WTC11 (cell line): ENCODE measurements at places on chromosomes 16 and 17.

DNA sequence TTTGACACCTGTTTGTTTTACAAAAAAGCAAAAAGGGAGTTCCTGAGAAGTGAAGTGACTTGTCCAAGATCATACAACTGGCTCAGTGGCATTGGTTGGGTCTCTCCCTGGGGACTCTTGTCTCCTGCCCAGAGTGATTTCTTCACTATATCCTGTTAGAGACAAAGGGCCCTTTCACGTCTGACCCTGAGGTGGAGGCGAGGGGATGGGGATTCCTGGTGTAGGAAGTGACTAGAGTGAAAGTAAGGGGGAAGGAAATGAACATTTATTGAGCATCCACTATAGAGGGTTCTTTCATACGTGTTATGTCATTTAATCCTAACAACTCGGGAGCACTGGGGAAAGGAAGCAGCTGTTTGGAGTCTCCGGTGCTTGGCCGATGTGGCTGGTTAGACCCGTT is 9.0 kb downstream of the ITGB3 start:
- no peak overlapping the region for H3K27ac ChIP-seq
- DNase-seq: no peak
- H3K4me1 ChIP-seq: peaks cover 24% of the 10 kb centered on the region
- peaks cover under 1% of the 10 kb centered on the region; the same call in 1 of the 2 replicates for H3K36me3 ChIP-seq

- peaks cover 45% of the 10 kb centered on the region for H3K4me1 ChIP-seq
- H3K36me3 ChIP-seq: peaks cover 16% of the 10 kb centered on the region
- no peaks in the 10 kb centered on the region for H3K27me3 ChIP-seq
- H3K27ac ChIP-seq: peak overlapping the region; percentile 98
These were observed 245.7 kb downstream of the PRKCA start for GRCh38 chr17:66548158-66548557.

- DNase-seq: no peak
- H3K4me1 ChIP-seq: peaks cover 2% of the 10 kb centered on the region; the same call in 1 of the 2 replicates
- peaks cover 100% of the 10 kb centered on the region for H3K27me3 ChIP-seq
- H3K4me3 ChIP-seq: no peak overlapping the region
- peaks cover 5% of the 10 kb centered on the region; the same call in 1 of the 2 replicates for H3K36me3 ChIP-seq
These were observed 34.1 kb upstream of the WWOX start for GRCh38 chr16:78065319-78065718.

GRCh38 chr16:82524976-82525375 is 101.8 kb upstream of the CDH13 start:
- H3K27ac ChIP-seq: no peak overlapping the region
- H3K27me3 ChIP-seq: peaks cover 59% of the 10 kb centered on the region
- H3K4me3 ChIP-seq: no peak overlapping the region
- no peaks in the 10 kb centered on the region for H3K36me3 ChIP-seq
- peaks cover 5% of the 10 kb centered on the region for H3K4me1 ChIP-seq
- no peak for DNase-seq

GRCh38 chr16:86376837-86377236 is 133.5 kb upstream of the FOXF1 start:
- peaks cover 8% of the 10 kb centered on the region for H3K36me3 ChIP-seq
- H3K4me1 ChIP-seq: peaks cover 16% of the 10 kb centered on the region
- no peak overlapping the region for H3K27ac ChIP-seq
- H3K27me3 ChIP-seq: no peaks in the 10 kb centered on the region
- H3K4me3 ChIP-seq: no peak overlapping the region

DNA sequence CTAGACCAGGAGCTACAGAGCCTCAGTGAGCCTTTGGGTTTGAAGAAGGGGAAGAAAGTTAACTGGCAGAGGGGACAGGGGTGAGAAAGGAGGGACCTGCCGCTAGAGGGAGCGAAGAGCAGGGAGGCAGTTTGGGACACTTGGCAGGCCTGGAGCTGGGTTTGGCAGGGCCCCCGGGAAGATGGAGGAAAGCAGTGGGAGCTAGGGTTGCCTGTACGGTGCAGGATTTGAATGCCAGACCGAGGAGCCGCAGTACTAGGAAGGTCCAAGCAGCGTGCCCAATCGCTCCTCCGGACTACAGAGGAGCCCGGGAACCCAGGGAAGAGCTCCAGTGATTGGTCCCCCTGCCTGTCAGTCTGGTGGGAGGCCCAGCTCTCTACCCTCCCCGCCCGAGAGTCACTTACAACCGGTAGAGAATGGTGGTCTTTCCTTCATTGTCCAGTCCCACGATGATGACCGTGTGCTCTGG is 1.3 kb downstream of the ARL5C start:
- H3K27me3 ChIP-seq: peaks cover 47% of the 10 kb centered on the region
- H3K27ac ChIP-seq: peak overlapping the region; percentile 70
- peaks cover 6% of the 10 kb centered on the region for H3K36me3 ChIP-seq
- peak; percentile 93 for DNase-seq
- H3K4me1 ChIP-seq: peaks cover 21% of the 10 kb centered on the region

GRCh38 chr17:539066-539465 is 175.6 kb downstream of the VPS53 start:
- 0 out of 2 replicates have a peak overlapping the region, but pooled peaks have one; percentile 29 for H3K27ac ChIP-seq
- no peak for DNase-seq

DNA sequence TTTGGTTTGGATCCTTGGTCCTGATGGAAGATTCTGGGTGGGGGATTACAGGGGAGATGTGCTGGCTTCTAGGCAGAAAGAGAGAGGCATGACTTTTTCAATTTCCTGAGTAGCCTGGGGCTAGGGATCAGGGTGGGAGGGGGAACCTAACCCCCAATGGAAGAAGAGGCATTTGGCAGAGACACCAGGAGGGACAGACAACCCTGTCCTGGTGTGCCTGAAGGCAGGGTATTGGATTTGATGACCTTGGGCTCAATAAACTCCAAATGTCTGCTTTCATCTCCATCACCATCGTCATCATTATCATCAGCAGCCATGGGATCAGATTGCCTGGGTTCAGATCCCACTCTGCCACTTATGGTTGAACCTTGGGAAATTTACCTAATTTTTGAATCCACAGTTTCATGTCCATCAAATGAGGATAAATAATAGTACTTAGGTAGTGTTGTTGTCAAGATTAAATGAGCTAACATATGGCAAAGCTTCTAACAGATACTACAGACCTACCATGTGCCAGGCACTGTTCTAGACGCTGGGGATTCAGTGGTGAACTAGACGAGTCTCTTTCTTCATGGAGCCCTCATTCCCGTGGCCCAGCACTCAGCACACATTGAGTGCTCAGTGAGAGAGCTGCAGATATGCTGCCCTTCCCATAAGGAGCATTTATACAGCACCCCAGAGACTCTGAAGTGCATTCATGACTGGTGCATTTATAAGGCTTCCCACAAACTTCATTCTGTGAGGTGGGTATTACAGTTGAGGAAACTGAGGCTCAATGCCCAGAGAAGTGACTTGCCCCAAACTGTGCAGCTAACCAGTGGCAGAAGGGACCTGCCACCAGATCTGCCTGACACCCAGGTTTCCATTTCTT is 26.8 kb downstream of the IGFBP4 start:
- DNase-seq: no peak
- H3K27ac ChIP-seq: no peak overlapping the region
- H3K27me3 ChIP-seq: peaks cover 9% of the 10 kb centered on the region
- H3K4me3 ChIP-seq: no peak overlapping the region

- H3K4me1 ChIP-seq: no peaks in the 10 kb centered on the region
- no peak overlapping the region for H3K4me3 ChIP-seq
- DNase-seq: no peak
- no peaks in the 10 kb centered on the region for H3K27me3 ChIP-seq
- no peak overlapping the region for H3K27ac ChIP-seq
- H3K36me3 ChIP-seq: peaks cover 75% of the 10 kb centered on the region
These were observed 15.3 kb downstream of the NPLOC4 start for GRCh38 chr17:81621494-81622130.

GRCh38 chr17:44221084-44221861 is 1.8 kb upstream of the UBTF start:
- no peaks in the 10 kb centered on the region for H3K27me3 ChIP-seq
- H3K4me3 ChIP-seq: peak overlapping the region; percentile 80
- H3K36me3 ChIP-seq: peaks cover 11% of the 10 kb centered on the region
- H3K27ac ChIP-seq: peak overlapping the region; percentile 91

- no peak overlapping the region for H3K4me3 ChIP-seq
- peaks cover 26% of the 10 kb centered on the region for H3K27me3 ChIP-seq
- no peak overlapping the region for H3K27ac ChIP-seq
These were observed 4.6 kb downstream of the RASD1 start for GRCh38 chr17:17491546-17491988.

- H3K27me3 ChIP-seq: no peaks in the 10 kb centered on the region
- no peaks in the 10 kb centered on the region for H3K36me3 ChIP-seq
- DNase-seq: no peak
These were observed 20.7 kb upstream of the TVP23A start for GRCh38 chr16:10839279-10839666.

- peak overlapping the region; percentile 76 for H3K27ac ChIP-seq
- H3K4me3 ChIP-seq: no peak overlapping the region
- peak; percentile 95 for DNase-seq
- H3K36me3 ChIP-seq: no peaks in the 10 kb centered on the region
These were observed 15.5 kb upstream of the TFAP4 start for GRCh38 chr16:4288148-4288921.

GRCh38 chr16:61926766-61927165 is 109.5 kb downstream of the CDH8 start:
- no peaks in the 10 kb centered on the region for H3K36me3 ChIP-seq
- no peak overlapping the region for H3K27ac ChIP-seq
- no peak for DNase-seq
- peaks cover 14% of the 10 kb centered on the region for H3K4me1 ChIP-seq
- H3K4me3 ChIP-seq: no peak overlapping the region

DNA sequence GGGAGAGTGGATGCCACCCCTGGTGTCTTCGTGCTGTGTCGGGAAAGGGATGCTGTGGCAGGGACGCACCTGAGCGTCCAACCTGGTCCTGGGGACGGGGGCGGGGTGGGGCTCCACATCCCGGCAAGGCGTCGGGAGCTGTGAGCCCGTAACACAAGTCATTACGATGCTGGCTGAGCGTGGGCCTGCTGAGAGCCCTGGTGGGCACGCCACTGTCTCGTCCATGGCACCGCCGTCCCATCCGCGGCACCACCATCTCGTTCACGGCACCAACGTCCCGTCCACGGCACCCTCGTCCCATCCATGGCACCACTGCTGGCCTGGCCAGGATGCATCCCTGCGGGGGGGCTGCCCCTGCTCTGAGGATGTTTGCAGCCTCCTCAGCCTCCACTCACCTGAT is 24.1 kb upstream of the GNG13 start:
- no peaks in the 10 kb centered on the region for H3K36me3 ChIP-seq
- DNase-seq: no peak

DNA sequence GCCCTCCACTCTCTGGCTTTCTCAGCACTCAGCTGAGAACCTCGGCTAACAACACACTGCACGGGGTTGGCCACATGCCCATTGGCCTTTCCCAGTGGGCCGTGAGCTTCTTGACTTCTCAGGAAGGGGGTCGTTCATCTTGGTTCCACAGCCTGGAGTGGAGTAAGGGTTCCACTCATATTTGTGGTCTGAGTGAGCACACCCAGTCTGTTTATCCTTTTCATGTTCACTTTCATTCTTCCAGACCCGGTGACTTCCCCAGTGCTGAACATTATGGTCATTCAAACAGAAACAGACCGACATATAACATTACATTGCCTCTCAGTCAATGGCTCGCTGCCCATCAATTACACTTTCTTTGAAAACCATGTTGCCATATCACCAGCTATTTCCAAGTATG is 8.2 kb downstream of the MILR1 start:
- DNase-seq: no peak
- no peak overlapping the region for H3K4me3 ChIP-seq
- no peaks in the 10 kb centered on the region for H3K27me3 ChIP-seq
- H3K36me3 ChIP-seq: no peaks in the 10 kb centered on the region
- no peaks in the 10 kb centered on the region for H3K4me1 ChIP-seq
- H3K27ac ChIP-seq: no peak overlapping the region

DNA sequence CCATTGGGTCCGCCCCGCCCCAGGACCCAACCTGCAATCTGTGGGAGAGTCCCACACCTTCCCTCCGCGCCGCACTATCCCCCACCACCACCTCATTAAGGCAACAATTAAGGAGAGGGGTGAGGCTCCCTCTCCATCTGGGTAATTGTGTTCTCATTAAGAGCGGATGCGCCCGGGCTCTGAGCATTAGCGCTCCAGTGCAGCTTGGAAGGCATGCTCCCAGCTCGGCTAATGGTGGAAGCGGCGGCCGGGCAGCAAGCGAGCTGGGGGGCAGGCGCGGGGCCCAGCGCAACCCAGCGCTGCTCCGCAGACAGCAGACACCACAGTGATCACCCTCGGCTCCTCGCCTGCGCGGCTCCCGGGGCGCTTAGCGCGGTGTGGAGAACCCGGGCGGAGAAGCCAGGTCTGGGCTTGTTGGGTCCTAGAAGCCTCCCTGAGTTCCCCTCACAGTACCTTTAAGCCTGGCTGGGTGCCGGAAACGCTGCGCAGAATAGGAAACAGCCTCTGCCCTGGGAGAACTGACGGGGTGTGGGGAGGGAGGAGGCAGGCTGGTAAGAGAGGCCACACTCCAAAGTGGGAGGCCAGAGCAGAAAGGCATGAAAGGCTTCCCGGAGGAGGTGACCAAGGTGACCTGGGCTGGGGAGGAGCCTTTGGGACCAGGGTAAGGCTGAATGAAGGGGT is 6.4 kb downstream of the CBLN1 start:
- peaks cover 88% of the 10 kb centered on the region for H3K27me3 ChIP-seq
- no peak overlapping the region for H3K27ac ChIP-seq
- peaks cover 61% of the 10 kb centered on the region for H3K4me1 ChIP-seq
- DNase-seq: peak; percentile 45
- H3K36me3 ChIP-seq: no peaks in the 10 kb centered on the region

GRCh38 chr17:44210342-44211192 is 8.9 kb downstream of the UBTF start:
- peak; percentile 94 for DNase-seq
- H3K27ac ChIP-seq: peak overlapping the region; percentile 42
- no peak overlapping the region for H3K4me3 ChIP-seq
- peaks cover 20% of the 10 kb centered on the region for H3K4me1 ChIP-seq
- peaks cover 50% of the 10 kb centered on the region for H3K36me3 ChIP-seq

GRCh38 chr17:14303343-14304221 is 2.7 kb downstream of the HS3ST3B1 start:
- no peak overlapping the region for H3K27ac ChIP-seq
- H3K27me3 ChIP-seq: peaks cover 66% of the 10 kb centered on the region
- H3K36me3 ChIP-seq: no peaks in the 10 kb centered on the region
- peak; percentile 37 for DNase-seq
- peaks cover 69% of the 10 kb centered on the region for H3K4me1 ChIP-seq

- peaks cover 1% of the 10 kb centered on the region for H3K36me3 ChIP-seq
- no peak for DNase-seq
- peaks cover 9% of the 10 kb centered on the region for H3K4me1 ChIP-seq
- no peak overlapping the region for H3K27ac ChIP-seq
- no peaks in the 10 kb centered on the region for H3K27me3 ChIP-seq
- no peak overlapping the region for H3K4me3 ChIP-seq
These were observed 521.8 kb downstream of the KCNJ2 start for GRCh38 chr17:70691150-70691549.

DNA sequence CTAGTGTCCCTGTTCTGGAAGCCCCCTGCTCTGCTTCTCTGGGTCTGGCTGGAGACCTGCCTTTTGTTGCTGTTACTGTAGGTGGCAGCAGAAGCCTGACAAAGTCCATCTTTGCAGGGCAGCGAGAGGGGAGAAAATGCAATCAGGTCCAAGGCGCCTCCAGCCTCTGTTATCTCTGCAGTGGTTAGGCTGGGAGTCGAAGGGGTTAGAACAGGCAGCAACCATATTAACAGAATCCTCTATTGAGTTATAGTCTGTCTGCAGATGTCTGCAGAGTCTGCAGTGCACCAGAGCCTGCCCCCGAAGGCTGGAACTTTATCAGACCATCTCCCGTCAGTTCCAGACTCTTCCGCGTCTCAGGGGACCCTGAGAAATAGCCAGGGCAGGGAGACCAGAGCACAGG is 404.9 kb upstream of the EEF2KMT start:
- peaks cover 7% of the 10 kb centered on the region for H3K27me3 ChIP-seq
- peaks cover 46% of the 10 kb centered on the region for H3K36me3 ChIP-seq
- DNase-seq: peak; percentile 24
- H3K4me3 ChIP-seq: no peak overlapping the region

GRCh38 chr17:57833179-57833939 is 16.5 kb downstream of the MRPS23 start:
- peak; percentile 69 for DNase-seq
- H3K27me3 ChIP-seq: no peaks in the 10 kb centered on the region
- H3K36me3 ChIP-seq: peaks cover 3% of the 10 kb centered on the region
- H3K4me3 ChIP-seq: no peak overlapping the region
- peaks cover 16% of the 10 kb centered on the region for H3K4me1 ChIP-seq
